ENCODE measurements at places on chromosomes 6 and 20.

GRCh38 chr6:1613346-1613687 lies 3.6 kb downstream of the FOXC1 start:
- no peak for DNase-seq

GRCh38 chr6:136719280-136720044 lies 72.8 kb downstream of the MAP3K5 start:
- DNase-seq: no peak

DNA sequence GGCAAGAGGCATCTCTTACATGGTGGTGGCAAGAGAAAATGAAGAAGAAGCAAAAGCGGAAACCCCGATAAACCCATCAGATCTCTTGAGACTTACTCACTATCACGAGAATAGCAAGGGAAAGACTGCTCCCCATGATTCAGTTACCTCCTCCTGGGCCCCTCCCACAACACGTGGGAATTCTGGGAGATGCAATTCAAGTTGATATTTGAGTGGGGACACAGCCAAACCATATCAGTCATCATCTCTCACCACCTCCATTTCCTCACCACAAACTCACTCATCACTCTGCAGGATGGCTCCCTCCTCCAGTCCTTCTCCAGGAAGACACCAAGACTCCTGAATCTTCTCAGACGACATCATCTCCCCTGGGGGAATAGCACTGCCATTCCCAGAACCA lies 25.8 kb upstream of the SLC16A10 start:
- no peak for DNase-seq

DNA sequence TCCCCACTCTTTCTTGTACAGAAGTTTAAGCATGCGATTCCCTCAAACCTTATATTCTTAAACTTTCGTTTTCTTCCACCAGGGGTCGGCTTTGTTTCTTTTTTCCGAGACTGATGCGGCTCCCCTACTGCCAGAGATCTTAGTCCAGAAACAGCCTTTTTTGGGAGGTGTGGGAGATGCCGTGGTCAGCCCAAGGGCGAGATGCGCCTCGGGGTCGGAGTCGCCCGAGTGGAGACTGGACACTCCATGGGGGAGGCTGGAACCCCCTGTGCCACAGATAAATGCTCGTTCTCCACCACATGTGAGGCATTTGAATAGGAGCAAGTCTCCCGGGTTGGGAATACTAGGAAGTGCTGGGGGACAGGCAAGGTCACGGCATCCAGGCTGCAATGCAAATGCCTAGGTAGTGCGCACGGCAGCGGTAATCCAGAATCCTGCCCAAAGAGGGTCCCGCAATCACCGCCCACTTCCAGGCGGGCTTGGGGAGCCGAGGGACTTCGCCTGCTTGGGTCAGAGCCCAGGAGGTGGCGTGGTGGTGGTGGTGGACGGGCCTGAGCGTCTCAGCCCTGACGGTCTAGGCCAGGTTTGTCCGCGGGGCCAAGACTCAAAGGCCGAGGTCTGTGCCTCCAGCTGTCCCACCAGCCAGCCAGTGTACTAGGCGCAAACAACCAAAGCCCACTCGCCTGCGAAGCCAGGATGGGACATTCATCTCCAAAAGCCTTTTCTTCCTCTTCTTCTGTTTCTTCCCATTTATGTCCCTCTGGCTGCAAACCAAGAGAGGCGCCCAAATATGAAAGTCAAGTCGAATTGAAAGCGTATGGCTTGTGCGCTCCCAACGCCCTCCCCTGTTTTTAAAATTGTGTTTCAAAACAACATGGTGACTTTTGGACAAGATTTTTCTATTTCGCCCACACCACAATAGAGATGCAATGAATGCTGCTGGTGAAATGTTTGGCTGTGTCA lies 39.3 kb upstream of the OSTM1 start:
- peak; percentile 23 for DNase-seq

All from NCI-H446 treated with DMSO at 0.1 percent for 48 hours (cell line).